ENCODE measurements at places on chromosomes 4 and X. TPM values are rescaled to one million over a fixed set of nuclear protein-coding genes. Genes with fewer than 3 reads are reported as not detected.

The UGT2A3 gene
- 119 TPM for total RNA-seq

The REELD1 gene
- total RNA-seq = not detected

DNA sequence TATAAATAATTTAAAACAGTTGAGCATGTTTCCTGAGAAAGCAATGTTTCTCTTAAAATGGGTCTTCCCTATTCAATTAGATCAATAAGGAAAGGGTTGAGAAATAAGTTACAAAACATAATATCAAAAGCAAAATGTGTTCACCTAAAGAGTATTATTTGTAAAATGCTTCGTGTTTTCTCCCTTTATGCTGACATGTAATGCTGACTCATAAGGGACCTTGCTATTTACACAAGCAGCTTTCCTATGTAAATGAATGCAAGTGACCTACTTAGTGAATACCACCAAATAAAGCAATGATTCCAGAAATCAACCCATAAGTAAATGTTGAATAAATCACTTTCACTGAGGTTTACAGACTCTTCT lies 91.5 kb downstream of the ELOVL6 start:
- DNase-seq = no peak

- no peak for DNase-seq
Measured at GRCh38 chrX:39133971-39134370, 332.7 kb downstream of the MID1IP1 start.

Measured in left colon (tissue), 2 donors.